NCI-H460 (cell line): ENCODE measurements at places on chromosomes 4 and X.

- no peak for DNase-seq
These were observed 81.1 kb downstream of the DLG3 start for GRCh38 chrX:70525733-70526132.

DNA sequence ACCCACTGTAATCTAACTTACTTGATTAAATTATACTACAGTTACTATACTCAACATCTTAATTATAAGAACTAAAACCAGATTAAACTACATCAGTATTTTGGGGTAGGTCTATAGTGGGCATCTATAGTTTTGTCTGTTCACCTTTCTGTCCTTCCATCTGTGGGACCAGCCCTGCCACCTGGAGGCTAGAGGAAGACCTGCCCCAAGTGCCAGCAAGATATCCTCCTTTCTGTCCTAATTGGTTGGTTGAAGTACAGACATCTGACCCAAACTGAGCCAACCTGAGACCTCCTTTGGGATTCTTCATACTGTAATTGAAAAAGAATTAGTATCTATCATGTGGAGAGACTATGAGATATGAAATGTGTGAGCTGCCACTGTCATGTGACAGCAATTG is 172.2 kb upstream of the TLL1 start:
- DNase-seq: no peak

GRCh38 chr4:1415681-1415981 is 9.4 kb upstream of the NKX1-1 start:
- no peak for DNase-seq

- no peak for DNase-seq
These were observed 34.4 kb upstream of the SLC25A4 start for GRCh38 chr4:185108669-185109068.

GRCh38 chrX:78769946-78770345 is 22.4 kb downstream of the LPAR4 start:
- no peak for DNase-seq

DNA sequence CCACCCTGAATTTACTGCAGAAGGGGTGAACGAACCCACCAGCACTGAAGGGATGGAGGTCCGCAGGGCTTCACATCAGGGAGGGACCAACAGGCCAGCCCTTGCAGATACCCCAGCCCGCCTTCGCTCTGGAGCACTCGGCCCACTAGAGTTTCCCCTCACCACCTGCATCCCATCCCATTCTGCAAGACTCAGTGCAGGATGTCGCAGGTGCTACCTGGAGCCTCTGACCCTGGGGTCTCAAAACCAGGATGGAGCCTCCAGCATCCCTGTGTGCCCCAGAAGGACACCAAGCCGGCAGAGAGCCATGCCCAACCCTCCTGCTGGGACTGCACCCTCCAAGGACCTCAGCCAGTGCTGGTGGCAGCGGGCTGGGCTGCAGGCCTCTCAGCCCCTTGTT is 57.6 kb upstream of the ADRA2C start:
- no peak for DNase-seq

DNA sequence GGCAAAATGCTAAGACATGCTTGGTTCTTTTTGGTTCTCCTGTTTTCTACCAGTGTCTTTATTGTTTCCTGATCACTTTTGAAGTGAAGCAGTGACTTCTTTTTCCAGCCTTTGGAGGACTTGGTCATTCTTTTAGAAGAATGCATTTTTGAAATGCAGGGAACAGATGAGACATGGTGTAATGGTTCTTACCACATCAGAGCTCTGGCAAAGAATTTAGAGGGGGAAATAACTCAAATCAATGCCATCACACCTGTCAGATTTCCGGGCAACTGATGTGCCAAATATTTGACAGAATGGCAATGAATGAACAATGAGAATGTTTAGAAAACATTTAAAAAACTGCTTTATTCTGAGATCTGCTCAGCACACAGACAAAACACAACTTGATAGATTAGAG is 519.6 kb downstream of the IQCM start:
- DNase-seq: no peak
